ENCODE measurements at places on chromosomes 6 and 20.

- DNase-seq: no peak
Measured at GRCh38 chr20:40438161-40438830, 250.7 kb downstream of the MAFB start.

DNA sequence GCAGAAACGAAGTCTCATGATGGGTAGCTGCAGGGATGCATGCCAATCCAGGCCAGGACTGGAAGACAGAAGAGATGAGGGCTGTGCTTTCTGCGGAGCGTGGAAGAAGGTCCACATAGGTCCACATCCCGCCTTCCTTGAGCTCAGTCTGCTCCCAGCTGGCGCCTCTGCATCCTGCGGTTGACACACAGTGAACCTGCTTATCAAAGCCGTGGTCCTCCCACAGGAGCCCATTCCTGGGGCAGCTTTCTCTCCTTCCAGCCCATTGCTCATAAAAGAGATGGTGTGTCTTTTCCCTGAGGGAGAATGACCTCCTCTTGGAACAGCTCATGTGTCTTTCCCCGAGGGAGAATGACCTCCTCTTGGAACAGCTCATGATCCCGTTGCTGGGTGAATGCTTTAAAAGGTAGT lies 225.4 kb downstream of the CDH4 start:
- no peak for DNase-seq

- DNase-seq: no peak
Measured at GRCh38 chr6:149235130-149235561, 82.4 kb upstream of the TAB2 start.

- DNase-seq: no peak
Measured at GRCh38 chr6:157346373-157346772, 23.1 kb upstream of the TMEM242 start.

GRCh38 chr20:32877507-32877906 lies 18.8 kb downstream of the EFCAB8 start:
- peak; percentile 60 for DNase-seq

DNA sequence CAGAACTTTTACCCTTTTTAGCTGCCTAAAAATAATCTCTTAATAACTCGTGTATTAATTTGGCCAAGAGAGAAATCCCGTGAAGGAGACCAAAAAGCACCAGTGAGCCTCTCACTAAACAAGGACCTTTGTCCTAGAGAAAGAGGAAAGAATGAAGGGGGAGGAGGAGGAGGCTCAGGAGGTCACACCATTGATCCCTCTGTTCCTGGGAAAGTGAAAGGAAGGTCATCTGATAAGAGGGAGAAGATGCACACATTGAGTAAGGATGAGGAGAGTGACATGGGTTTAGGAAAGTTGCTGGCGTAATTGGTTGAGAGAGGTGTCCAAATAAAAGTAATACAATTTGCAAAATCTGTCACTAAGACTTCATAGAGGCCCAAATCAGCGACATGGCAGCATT lies 49.2 kb downstream of the HLA-DPB1 start:
- no peak for DNase-seq

GRCh38 chr20:54278262-54278661 lies 70.4 kb downstream of the PFDN4 start:
- DNase-seq: no peak

DNA sequence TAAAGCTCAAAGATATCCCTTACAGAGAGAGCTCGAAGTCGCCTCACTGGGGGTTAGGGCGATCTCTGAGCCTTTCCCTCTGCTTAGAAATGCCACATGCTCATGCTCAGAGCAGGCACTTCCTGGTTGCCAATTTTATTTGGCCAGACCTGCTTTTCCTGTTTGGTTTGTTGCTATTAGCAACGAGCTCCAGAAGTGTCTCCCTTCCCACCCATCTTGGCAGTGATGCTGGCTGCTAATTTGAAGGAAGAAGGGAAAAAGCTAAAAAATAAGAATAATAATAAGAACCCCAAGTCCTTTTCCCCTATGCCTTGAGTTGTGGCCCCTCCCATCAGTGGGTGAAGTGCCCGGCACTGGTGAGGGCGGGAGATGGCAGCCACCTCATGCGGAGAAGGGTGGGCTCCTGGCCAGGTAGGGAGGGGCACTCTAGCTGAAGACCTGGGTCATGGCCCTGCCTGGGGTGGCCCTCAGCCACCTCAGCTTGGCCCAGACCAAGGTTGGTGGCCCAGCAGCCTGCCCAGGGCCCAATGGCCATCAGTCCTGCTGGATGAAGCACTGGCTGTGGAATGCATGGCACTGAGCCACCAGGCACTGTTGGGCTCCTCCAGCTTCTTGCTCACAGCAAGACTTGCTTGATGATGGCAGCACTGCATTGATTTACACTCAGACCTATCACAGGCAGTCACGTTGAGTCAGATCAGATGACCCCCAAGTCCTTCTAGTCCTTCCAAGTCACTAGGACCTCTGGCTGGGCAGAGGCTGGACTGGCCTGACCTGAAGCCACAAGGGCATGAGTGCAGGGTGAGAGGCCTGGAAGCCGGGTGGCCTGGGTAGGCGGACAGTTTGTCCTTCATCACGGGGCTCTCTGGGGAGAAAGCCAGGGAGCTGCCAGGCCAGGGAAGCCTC lies 79.0 kb downstream of the SYNJ2 start:
- peak; percentile 64 for DNase-seq

DNA sequence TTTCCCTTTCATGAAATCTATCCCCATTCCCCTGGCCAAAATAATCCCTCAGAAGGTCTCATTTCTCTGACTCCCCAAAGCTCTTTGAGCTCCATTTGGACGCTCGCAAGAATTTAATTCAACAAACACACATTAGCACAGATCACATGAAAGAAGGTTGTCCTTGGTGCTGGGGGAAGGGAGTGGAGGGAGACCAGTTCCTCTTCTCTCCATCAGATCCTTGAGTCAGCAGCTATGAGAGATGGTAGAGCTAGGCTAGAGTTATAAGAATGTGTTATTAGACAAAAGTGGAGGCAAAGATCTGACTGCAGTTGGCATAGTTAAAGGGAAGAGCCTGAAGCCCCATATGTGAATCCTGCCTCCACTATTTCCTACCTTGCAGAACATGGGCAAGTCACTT lies 184.2 kb upstream of the CDYL start:
- DNase-seq: no peak

GRCh38 chr6:152981219-152981618 lies 1.6 kb downstream of the FBXO5 start:
- no peak for DNase-seq

DNA sequence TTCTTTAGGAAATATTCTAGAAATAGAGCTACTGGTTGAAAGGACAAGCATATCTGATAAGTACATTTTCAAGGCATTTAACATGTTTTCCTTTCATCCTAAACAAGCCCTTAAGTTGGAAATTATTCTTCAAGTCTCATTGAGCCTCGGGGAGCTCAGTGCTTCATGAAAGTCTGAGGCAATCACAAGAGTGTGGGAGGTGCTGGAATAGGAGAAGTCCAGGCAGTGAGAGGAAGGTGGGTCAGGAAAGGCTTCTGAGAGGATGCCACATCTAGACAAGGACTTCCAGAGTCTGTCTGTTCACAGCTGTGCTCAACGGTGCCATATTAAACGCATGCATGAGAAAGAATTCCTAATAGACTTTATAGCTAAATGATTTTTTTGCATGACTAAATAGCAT lies 69.8 kb downstream of the CD83 start:
- DNase-seq: no peak

DNA sequence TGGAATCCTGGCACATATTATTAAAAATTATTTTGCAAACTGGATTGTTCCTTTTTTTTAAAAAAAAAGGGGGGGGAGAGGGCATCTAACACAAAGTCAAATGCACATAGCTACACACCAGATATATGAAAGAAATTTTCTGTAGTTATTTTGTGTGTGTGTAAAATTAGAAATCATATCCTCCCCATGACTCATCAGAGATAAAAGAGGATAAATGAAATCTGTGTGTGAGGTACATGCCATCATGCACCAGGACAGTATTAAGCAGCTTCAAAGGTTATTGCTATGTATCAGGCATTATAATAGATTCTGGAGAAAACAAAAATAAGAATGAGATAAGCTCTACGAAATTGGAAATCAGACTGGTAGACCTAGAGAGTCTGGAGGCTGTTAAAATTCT lies 5.2 kb downstream of the BTBD9 start:
- no peak for DNase-seq

GRCh38 chr6:56406276-56407269 lies 159.2 kb upstream of the COL21A1 start:
- DNase-seq: no peak

- peak; percentile 70 for DNase-seq
Measured at GRCh38 chr20:58293453-58293852, 16.1 kb upstream of the RAB22A start.

GRCh38 chr6:114581293-114581692 lies 238.5 kb upstream of the HS3ST5 start:
- no peak for DNase-seq

DNA sequence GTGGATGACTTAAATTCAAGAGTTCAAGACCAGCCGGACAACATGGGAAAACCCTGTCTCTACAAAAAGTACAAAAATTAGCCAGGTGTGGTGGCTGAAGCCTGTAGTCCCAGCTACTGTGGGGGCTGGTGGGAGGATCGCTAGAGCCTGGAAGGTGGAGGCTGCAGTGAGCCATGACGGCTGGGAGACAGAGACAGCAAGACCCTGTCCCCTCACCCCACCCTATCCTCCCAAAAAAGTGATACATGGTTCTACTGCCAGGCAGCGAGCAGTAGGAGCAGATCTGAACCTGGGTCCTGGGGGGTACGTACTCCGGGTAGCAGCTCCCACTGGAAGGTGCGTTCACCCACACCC lies 2.2 kb downstream of the PSMA7 start:
- no peak for DNase-seq
